NCI-H1092 treated with DMSO at 0.1 percent for 48 hours (cell line): ENCODE measurements at places on chromosomes 4 and X.

DNA sequence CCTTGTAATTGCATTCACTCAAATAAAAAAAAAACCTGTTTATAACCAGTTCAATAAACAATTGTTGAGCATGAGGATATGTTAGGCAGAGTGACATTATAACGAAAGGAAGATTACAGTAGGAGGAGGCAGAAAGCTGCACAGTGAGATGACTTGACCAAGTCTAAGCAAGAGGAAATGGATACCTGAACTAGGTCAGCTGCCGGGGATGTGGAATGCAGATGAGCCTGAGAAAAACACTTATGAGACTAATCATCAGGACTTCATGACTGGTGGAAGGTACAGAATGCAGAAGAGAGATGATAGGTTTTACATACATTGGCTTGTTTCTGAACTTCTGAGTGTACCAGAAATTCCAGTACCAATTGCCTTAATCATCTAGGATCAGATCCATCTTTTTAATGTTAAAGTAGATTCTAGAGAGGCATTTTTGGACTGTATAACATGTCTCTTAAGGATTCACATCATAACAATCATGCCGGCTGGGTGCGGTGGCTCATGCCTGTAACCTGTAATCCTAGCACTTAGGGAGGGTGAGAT lies 208.1 kb upstream of the PPP3CA start:
- DNase-seq: no peak

DNA sequence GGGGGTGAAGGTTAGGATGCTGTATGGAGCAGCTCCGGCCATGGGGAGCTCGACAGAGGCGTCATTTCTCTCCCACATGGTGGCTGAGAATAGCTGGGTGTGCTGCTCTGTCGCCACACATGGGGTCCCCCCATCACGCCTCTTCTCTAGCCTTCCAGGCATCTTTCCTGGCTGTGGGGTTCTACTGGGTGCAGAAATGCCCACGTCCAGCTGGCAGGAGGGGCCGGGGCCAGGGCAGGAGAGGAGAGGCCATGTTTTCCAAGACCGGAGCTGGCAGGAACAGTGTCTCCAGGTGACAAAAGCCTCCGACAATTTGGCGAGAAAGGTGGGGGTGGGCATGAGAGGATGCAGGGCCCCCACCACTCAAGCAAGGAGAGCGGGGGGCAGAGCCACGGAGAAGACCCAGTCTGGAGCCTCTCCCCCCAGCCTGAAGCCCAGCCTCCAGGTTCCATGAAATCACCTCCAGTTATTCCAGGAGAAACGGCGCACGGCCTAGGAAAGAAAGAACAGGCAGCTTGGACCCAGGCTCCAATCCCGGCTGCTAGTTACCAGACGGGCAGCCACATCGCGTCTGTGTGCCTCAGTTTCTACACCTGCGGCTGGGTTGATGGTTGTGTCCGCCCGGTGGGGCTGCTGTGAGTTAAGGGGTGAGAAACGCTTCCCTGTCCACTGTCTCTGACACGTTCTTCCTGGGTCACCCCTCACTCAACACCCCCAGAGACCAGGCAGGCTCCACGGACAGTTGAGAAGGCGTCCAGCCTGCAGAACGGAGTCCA lies 27.4 kb upstream of the SPON2 start:
- no peak for DNase-seq

GRCh38 chr4:186144198-186144945 lies 39.9 kb downstream of the FAM149A start:
- DNase-seq: peak; percentile 58

DNA sequence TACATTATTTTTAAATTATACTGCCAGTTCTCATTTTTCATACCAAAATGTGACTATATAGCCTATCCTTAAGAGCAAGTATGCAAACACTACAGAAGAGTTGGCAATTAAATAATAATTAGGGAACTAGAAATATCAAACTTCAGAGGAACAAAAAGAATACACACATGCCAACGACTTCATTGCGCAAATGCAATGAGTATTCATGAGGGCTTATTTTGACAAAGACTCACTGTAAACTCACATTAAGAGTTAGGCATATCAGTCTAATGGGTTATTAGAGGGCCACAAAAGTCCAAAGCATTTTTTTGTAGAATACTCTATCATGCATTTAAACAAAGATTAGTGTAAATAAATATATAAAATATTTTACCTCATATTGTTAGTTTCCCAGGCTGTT lies 31.6 kb downstream of the SLC10A7 start:
- DNase-seq: no peak

GRCh38 chrX:23331701-23332100 lies 2.9 kb upstream of the PTCHD1 start:
- no peak for DNase-seq

DNA sequence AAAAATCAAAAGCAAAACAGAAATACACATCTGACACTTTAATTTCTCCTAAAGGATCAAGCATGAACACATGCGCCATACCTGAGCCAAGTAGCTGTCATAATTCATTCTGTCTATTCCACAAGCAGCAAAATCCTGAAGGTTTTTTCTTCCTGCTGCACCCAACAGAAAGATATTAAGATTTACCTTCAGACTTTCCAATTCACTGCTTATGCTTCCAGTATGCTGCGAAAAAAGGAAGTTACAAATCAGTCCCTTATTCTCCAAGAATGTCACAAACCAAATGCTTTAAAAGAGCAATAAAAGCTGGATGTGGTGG lies 29.2 kb upstream of the FGFBP2 start:
- DNase-seq: no peak

DNA sequence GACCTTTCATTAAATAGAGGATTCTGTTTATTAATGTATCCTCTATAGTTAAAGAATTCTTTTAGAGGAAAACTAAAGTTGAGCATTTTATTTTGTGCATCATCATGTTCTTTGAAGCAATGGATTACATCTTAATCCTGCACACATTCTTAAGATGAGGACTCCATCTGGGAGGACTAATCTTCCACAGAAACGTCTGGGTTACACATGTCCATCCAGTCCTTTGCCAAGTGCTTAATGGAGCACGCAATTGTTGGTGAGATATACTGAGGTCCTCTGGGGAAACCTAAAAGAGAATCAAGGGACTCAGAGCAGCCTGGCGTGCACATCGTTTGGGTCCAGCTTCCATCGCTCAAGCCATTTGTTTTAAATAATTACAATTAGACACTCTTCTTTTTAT lies 115.1 kb upstream of the SFRP2 start:
- no peak for DNase-seq

DNA sequence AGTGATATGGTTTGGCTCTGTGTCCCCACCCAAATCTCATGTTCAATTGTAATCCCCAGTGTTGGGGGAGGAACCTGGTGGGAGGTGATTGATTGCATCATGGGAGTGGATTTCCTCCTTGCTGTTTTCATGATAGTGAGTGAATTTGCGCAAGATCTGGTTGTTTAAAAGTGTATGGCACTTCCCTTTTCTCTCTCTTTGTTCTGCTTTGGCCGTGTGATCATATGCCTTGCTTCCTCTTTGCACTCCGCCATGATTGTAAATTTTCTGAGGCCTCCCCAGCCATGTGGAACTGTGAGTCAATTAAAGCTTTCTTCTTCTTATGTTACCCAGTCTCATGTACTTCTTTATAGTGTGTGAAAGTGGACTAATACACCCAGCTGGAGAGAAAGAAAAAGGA lies 113.0 kb upstream of the AADAT start:
- DNase-seq: no peak

- DNase-seq: no peak
Observed at GRCh38 chr4:138766332-138766731, 249.2 kb upstream of the NOCT start.

GRCh38 chr4:81021142-81021944 lies 9.2 kb upstream of the BMP3 start:
- DNase-seq: no peak

- DNase-seq: peak; percentile 70
Observed at GRCh38 chr4:127965803-127966175, 583 bp downstream of the ABHD18 start.

GRCh38 chr4:147837435-147837834 lies 105.5 kb downstream of the ARHGAP10 start:
- no peak for DNase-seq

- no peak for DNase-seq
Observed at GRCh38 chr4:152771741-152772533, 7.6 kb downstream of the TIGD4 start.

DNA sequence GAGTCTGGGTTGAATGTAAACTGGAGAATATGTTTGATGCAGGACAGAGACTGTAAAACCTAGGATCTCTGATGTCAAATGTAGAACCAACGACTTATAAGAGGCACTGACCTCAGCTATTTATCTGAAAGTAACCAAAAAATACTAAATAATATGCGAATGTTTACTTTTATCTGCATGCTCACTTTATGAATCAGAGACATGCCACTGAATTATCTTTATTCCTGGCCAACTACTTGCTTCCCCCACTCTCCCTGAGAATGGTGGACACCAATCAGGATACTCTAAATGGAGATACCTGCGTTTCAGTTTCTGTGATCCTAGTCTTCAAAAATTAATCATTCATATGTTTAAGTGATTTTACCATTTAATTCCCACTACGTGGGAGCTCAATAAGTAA lies 1038.4 kb upstream of the PABPC4L start:
- DNase-seq: no peak

DNA sequence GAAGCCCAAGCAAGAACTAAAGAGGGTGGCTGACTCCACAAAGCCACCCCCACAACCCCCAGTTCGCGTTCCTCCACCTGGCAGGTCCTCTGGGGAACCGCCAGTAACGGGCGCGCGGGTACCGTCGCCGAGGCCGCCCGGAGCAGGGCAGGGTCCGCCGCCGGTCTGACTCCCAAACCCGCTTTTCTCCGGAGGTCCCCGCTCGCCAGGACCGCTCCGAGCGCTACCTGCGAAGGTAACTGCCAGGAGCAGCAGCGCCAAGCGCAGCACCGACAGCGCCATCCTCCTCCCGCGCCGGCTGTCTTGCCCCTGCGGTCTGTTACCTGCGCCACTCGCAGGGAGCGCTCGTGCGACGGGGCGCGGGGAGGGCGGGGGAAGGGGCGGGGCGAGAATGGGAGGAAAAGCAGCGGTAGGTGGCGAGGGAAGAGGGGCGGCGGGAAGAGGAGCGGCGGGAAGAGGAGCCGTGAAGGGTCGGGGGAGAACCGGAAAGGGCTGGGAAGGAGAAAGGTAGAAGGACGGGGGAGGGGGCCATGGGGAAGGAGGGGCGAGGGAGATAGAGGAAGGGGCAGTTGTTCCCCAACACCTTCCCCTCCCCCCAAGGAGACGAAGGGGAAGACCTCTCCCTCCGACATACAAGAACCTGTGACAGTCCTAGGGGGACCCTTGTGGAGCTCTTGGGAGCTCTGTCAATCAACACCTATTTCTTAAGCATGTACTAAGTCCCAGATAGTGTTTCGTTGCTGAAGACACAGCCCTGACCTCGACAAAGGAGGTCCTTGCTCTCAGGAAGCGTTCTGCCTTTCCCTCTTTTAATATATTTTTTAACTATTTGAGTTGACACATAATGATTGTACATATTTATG lies at the start of gene SPINK2:
Gene SPINK2 (minus strand): TSS at position 321 of the 863 bp plus-strand sequence. CDS start 39 bp downstream, at position 282.
- no peak for DNase-seq

DNA sequence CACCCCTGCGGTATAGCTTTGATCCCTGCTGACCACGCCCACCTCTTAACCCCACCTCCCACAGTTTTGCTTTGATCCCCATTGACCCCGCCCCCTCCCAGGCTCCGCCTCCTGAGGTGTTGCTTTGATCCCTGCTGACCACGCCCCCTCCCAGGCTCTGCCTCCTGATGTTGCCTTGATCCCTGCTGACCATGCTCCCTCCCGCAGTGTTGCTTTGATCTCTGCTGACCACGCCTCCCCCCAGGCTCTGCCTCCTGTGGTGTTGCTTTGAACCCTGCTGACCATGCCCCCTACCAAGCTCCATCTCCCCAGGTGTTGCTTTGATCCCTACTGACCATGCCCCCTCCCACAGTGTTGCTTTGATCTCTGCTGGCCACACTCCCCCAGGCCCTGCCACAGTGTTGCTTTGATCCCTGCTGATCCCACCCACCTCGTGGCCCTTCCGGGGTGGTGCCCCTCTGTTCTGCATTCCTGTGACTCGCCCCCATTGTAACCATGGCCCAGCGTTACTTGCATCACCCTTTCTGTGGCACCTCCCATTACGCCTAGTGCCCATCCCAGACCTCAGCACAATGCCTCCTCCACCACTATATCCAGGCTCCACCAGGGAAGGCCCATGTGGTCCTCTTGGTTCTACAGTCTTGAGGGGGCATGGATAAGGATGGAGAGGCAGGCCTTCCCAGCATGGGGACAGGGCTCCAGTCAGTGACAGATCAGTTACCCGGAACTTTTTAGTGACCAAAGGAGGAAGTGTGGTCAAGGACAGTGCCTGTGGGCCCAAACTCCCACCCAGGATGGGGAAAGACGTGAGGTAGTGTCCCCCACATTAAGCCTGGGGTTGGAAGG lies 70.8 kb downstream of the ADRA2C start:
- no peak for DNase-seq

- DNase-seq: no peak
Observed at GRCh38 chr4:73841243-73841925, 4.9 kb downstream of the CXCL6 start.

- DNase-seq: no peak
Observed at GRCh38 chrX:27391623-27392022, 71.5 kb downstream of the PPP4R3C start.

- DNase-seq: no peak
Observed at GRCh38 chrX:44071070-44071645, 98.0 kb upstream of the NDP start.

DNA sequence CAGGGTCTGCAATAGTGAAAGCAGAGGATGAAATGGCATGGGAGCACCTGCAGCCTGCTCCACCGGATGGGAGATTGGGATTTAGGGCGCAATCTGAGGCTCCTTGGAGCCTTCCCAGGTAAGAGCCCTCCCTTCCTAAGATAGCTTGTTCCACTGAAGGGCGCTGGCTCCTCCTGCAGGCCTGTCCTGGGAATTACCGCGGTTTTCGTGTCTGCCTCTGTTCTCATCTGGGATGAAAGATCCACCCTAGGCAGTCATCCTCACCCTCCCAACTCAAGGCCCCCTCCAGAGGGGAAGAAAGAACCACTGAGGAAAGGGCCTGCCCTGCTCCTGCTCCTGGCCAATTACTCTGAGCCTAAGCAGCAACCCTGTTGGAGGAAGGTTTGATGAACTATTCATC lies 547.5 kb downstream of the SMARCA1 start:
- peak; percentile 35 for DNase-seq

DNA sequence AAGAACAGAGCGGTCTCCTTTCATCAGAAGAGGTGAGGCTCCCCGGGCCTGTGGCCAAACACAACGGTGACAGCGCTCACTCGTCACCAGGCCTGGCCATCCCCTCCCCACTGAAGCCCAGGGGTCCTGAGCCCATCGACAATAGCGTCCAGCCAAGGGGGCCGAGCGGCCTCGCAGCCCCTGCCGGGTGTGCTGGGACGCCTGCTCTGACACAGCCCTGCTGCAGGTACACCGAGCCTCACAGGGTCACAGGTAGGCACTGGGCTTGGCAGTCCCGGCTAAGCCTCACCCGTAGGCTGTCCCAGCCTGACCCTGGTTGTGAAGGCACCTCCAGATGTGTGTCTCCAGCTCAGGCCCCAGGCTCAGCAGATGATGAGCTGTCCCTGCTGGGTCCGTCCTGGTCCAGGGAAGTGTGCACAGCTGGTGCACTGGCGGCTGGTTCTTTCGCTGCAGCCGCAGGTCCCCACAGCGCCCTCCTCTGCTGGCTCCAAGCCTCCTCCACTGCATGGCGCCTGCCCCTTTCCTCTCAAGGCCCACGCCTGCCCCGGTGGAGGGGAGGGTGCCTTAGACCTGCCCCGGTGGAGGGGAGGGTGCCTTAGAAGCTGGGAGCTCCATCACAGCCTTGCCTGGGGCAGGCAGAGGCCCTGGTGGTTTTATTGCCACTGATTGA lies 21.5 kb downstream of the UVSSA start:
- no peak for DNase-seq

GRCh38 chr4:110452546-110452945 lies 23.4 kb upstream of the ENPEP start:
- no peak for DNase-seq
